ENCODE measurements at places on chromosomes 6 and 20.

DNA sequence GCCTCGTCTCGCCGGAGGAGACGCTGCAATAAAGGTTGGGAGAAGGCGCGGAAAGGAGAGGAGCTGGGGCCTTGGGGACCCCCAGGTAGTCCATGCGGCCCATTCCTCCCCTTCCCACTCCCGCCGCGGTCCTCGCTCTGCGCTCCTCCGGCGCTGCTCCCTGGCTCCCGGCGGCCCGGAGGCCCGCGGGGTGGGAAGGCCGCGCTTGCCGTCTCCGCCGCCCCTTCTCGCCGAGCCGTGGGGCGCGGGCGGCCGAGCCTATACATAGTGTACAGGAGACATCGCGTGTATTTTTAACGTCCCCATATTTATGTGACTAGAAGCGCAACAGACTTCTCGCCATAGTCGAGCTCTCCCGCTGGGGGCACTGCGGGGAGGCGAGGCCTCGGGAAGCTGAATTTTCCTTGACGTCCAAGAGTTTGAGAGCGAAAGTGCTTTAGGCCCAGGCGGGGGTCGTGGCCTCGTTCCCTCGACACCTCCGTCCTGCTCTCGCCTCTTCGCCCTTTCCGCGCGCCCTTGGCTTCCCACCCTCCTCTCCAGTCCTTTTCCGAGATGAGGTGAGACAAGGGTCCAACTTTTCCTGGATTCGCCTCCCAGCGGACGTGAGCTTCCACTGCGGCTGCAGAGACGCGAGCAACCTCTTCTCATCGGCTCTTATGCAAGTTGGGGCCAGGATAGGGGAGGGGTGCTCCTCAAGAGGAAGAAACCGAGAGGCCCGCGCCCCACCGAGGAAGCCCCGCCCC is 29.0 kb downstream of the SLC12A5 start:
- DNase-seq: no peak

GRCh38 chr20:34946661-34947060 is 8.9 kb downstream of the GSS start:
- no peak for DNase-seq

GRCh38 chr6:27280540-27281000 is 31.5 kb downstream of the POM121L2 start:
- DNase-seq: no peak

DNA sequence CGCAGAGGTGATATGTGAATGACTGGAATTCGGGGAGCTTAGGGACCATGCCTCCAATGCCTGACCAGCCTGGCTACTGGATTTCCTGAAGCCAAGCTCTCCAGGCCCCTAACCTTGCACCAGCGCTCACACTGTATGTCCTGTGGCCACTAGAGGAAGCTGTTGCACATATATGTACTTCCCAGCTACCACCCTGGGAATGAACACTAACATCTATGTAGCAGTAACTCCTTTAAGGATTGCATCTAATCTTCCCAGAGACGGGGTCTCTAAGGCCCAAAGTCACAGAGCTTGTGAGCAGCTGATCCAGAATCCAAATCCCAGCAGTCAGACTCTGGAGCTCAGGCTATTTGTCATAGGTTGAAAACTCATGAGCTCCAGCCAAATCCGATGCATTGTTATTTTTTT is 20.4 kb upstream of the BPIFB1 start:
- DNase-seq: no peak

DNA sequence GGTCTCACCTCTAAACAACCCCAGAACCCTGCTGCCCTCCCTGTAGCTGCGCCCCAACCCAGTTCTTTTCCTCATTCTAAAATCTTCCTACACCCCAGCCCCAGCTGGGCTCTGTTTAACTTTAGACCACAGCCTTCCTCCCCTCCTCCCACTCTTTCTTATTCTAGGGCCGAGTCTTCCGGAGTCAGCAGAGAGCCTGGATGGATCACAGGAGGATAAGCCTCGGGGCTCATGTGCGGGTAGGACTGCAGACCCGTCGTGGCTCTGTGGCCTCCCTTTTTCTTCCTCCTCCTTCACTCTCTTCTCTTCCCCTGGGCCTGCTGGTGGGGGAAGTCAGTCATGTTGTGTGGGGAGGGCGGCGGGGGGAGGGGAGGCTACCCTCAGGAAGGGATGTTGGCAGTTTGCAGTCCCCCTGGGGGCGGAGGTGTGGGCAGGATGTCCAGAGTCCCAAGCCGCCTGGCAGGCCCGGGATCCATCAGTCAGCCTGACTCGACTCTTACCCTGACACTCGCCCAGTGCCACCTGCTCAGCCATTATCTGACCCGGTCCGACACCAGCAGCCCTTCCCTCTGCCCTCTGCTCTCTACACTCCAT is 8.1 kb downstream of the CAPN11 start:
- DNase-seq: no peak

GRCh38 chr6:5325173-5325572 is 63.9 kb downstream of the FARS2 start:
- DNase-seq: no peak

- DNase-seq: no peak
These were observed 159.6 kb downstream of the MTHFD1L start for GRCh38 chr6:151025076-151025475.

GRCh38 chr6:106431972-106432371 is 71.5 kb downstream of the CRYBG1 start:
- no peak for DNase-seq

DNA sequence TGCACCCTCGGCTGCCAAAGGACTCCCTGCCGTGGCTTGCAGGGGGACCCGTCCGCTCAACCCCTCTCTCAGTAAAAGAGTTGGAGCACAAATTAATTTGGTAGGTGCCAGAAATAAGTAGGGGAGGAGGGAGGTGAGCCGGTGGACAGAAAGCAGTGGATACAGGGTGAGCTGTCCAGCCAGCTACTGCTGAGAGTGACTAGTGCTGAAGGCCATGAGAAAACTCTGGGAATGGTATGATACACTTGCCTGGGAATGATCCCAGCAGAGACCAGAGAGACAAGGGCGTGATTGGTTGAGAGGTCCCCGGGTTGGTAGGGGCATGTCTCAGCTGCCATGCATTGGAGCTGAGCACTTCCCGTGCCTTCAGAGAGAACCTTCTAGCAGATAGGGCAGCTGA is 15.7 kb downstream of the FOXQ1 start:
- no peak for DNase-seq

GRCh38 chr20:62728781-62729300 is 20.2 kb downstream of the NTSR1 start:
- no peak for DNase-seq

DNA sequence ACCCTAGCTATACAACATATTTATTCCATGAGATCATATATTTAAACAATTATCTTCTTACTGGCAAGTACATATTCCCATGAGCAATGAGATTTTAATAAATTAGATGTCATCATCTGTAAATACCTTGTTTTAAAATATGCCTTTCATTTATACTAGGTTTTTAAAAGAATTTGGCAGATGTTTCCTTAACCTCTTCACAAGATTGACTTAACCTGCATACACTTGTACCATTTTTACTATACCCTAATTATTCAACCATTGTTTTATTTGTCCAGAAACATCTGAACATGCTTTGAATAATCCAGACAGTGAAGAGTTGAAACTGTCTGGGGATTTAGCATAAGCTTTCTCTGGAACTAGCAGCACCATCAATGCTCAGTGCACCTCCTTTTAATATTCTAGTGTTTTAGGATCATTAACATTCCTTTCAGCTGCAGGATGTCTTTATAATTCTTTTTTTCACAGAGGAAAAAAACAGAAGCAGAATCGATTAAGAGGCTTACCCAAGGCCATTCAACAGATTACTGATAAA is 188.0 kb upstream of the TENT5A start:
- DNase-seq: no peak

DNA sequence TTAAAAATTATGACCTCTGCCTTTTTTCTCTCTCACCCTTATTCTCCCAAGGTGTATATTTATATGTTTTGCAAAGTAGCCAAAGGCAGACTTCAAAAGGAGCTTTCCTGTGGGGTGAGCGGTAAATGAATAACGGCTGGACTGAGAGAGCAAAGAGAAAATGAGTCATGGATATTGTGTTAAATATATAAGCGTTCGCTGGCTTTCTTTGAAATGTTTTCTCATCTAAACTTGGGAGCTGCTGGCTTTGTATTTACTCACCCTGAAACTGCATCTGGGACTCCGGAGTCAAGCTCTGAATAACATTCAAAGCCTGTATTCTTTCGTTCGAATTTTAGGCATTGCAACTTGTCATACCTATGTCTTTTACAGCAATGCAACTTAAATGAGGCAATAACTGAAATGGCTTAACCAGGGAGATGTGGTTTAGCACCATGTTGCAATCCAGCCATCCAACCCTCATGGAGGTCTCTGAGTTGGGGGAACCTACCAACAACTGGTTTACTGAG is 32.0 kb downstream of the ATXN1 start:
- no peak for DNase-seq
